ENCODE measurements at places on chromosomes 7 and 10.

GRCh38 chr7:155203059-155203881 lies 94.4 kb upstream of the INSIG1 start:
- DNase-seq = peak; percentile 58

GRCh38 chr7:84049071-84049836 lies 145.3 kb downstream of the SEMA3A start:
- DNase-seq = peak; percentile 75

- DNase-seq = peak; percentile 48
These were observed at the start of gene BRI3 for GRCh38 chr7:98280791-98281756. Gene BRI3, plus strand, starts transcription at chr7:98281686. Its CDS starts 110 bp downstream, at chr7:98281796.

DNA sequence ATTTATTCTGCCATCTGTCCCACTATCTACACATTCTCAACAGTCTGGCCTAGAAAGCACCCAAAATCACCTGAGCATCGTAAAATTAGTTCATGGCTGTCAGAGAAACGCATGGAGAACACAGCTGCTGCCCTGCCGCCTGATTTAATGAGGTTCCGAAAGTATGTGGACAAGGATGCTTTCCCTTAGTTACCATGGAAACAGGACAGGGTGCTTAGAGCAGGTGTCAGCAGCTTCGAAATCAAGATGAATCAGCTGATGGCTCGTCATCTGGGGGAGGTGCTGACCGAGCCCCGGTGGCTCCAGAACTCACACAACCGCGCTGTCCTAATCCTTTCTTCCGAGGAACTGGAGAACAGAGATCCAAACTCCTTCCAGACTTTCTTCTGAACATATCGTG lies 151.5 kb downstream of the TEX36 start:
- no peak for DNase-seq

DNA sequence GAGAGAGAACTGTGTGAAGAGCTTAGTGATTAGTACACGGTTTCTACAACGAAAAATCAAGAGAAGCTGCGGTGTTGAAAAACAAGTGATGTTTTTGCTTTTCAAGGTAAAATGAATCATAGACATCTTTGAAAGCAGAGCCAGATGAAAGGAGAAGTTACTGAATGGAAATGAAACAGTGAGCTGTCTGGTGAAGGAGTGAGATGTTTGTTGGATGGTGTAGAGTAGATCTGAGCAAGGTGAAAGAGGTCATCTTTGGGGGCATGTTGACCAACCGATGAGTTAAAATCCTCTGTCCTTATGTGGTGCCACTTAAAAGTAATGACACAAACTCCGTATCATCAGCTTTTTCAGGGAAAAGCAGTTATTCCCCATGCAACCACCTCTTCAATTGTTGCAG lies 177.4 kb downstream of the CDCA7L start:
- DNase-seq = no peak

GRCh38 chr7:31475368-31475767 lies 38.5 kb upstream of the ITPRID1 start:
- DNase-seq = peak; percentile 21

- DNase-seq = no peak
These were observed 275.4 kb downstream of the ZEB1 start for GRCh38 chr10:31594347-31594873.

- no peak for DNase-seq
These were observed 169.2 kb upstream of the LYZL2 start for GRCh38 chr10:30798646-30799185.

GRCh38 chr10:88227342-88228018 lies 355.6 kb downstream of the RNLS start:
- DNase-seq = no peak
